ENCODE measurements at places on chromosomes 4 and X.
A peak's percentile ranks its signal among the peaks of the same experiment; 100 is the strongest.

DNA sequence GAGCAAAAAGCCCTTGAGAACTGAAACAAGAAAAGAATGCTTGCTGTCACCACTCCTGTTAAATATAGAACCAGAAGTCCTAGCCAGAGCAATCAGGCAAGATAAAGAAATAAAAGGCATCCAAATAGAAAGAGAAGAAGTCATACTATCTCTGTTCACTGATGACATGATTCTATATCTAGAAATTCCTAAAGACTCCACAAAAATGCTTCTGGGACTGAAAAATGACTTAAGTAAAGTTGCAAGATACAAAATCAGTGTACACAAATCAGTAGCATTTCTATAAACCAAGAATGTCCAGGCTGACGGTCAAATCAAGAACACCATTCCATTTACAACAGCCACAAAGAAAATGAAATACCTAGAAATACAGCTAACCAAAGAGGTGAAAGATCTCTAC is 552.7 kb upstream of the SLIT2 start:
- no peaks in the 10 kb centered on the region for H3K27me3 ChIP-seq
- H3K4me1 ChIP-seq = no peaks in the 10 kb centered on the region
- H3K27ac ChIP-seq = no peak overlapping the region
- no peaks in the 10 kb centered on the region for H3K36me3 ChIP-seq
- DNase-seq = no peak

DNA sequence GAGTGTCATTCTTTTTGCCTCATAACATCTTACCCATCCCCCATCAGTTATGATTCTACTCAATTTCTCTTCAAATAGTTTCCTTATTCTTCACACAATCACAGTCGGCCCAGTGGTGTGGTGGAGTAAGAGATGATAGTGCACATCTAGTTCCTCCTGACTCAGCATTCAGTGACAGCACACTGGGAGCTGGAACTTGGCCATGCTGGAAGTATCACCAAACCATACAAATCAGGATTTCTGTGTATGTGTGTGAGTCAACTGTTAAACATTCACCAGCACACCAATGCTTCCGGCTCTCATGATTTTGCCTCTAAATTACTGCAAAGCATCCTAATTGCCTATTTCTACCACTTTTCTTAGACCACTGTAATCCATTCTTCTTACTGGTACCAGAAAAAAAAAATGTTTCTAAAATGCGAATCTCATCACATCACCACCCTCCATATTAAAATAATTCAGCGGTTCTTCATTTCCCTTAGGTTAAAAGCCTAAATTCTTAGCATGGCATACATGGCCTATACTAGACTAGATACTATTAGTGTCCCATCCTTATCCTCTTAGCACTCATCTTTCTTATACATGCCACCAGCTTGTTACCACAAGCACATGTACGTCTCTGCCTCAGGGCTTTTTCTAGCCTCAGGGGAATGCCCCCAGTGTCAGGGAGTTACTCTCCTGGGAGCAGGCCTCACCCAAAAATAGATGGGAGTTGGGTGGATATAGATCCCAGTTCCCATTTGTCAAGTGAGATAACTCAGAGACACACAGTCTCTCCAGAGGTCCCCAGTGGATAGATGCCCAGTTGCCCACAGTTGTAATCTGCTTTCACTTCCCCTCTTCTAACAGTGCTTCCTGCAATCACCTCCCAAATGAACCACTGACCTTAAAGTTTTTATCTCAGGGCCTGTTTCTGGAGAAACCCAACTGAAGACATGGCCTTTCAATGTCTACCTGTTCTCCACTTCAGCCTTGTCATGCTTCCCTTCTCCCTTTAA is 49.2 kb upstream of the DDX53 start:
- H3K36me3 ChIP-seq = no peaks in the 10 kb centered on the region
- no peak overlapping the region for H3K4me3 ChIP-seq
- no peaks in the 10 kb centered on the region for H3K27me3 ChIP-seq
- H3K4me1 ChIP-seq = no peaks in the 10 kb centered on the region
- DNase-seq = no peak
- H3K27ac ChIP-seq = no peak overlapping the region

DNA sequence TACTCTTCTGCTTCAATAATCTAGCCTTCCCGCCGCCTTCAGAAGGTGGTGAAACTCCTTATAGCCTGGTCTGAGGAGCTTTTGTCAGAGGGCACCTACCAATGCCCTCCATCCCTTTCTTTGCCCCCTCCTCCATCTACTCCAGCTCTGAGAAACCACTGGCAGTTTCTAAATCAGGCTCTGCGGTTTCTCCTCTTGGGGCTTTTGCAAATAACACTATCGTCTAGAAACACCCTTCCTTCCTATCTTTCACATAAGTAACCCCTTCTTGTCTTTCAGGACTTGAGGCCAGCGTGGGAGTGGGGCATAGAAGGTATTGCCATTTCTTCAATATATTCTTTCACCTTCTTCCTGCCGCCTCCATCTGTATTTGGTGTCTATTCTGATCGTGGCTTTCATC is 1.2 kb upstream of the EFHC2 start:
- no peaks in the 10 kb centered on the region for H3K36me3 ChIP-seq
- peak overlapping the region; percentile 86 for H3K27ac ChIP-seq
- H3K4me1 ChIP-seq = peaks cover 20% of the 10 kb centered on the region
- DNase-seq = peak; percentile 64
- H3K27me3 ChIP-seq = no peaks in the 10 kb centered on the region

GRCh38 chr4:110508827-110509710 is 33.1 kb downstream of the ENPEP start:
- H3K27me3 ChIP-seq = peaks cover 2% of the 10 kb centered on the region
- no peaks in the 10 kb centered on the region for H3K4me1 ChIP-seq
- no peak for DNase-seq
- H3K27ac ChIP-seq = no peak overlapping the region
- no peak overlapping the region for H3K4me3 ChIP-seq
- H3K36me3 ChIP-seq = no peaks in the 10 kb centered on the region

- H3K4me3 ChIP-seq = no peak overlapping the region
- H3K27me3 ChIP-seq = peaks cover 10% of the 10 kb centered on the region
- no peaks in the 10 kb centered on the region for H3K4me1 ChIP-seq
- DNase-seq = no peak
Measured at GRCh38 chrX:119251386-119251785, 15.3 kb downstream of the PGRMC1 start.

DNA sequence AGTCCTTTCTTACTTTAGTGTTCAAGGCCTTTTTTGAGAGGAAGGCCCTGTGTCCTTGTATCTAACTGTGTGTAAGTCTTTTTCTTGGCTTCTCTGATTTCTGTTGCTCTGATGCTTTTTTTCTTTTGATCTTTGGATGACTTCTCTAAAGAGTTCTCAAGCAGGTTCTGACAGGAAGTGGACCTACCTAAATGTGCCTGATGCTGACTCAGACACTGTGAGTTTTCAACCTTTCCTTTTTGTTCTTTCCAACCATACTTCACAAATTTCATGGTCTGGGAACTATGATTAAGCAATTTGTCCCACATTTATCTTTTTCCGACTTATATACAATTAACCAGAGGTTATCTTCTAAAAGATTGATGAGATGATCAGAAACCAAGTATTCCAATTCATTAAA is 96.5 kb downstream of the SYTL5 start:
- no peak overlapping the region for H3K4me3 ChIP-seq
- peaks cover 4% of the 10 kb centered on the region for H3K27me3 ChIP-seq
- H3K4me1 ChIP-seq = peaks cover 4% of the 10 kb centered on the region
- no peak overlapping the region for H3K27ac ChIP-seq
- H3K36me3 ChIP-seq = no peaks in the 10 kb centered on the region

- H3K4me3 ChIP-seq = no peak overlapping the region
- H3K27ac ChIP-seq = no peak overlapping the region
- H3K4me1 ChIP-seq = no peaks in the 10 kb centered on the region
- DNase-seq = no peak
- H3K36me3 ChIP-seq = no peaks in the 10 kb centered on the region
Measured at GRCh38 chr4:133982533-133983224, 218.9 kb downstream of the PABPC4L start.

DNA sequence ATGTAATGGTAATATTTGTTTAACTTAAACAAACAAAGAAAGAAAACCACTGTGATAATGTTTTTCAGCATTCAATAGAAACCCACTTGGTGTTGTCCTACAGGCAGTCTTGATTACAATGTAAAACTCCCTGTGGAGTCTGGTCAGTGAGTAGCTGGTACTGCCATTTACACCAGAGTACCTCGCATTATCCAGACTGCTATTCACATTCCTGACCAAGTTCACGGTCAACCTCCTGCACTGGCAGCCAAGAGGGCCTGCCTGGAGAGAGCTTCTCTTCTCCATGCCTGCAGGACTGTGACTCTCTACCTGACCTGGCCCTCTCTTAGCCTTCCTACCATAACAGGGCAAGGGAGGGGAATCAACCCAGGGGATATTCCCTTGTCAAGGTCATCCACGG is 2.9 kb upstream of the LONRF3 start:
- no peaks in the 10 kb centered on the region for H3K36me3 ChIP-seq
- H3K4me1 ChIP-seq = peaks cover 12% of the 10 kb centered on the region
- H3K27ac ChIP-seq = no peak overlapping the region

GRCh38 chr4:121155893-121156292 is 8.2 kb downstream of the TNIP3 start:
- H3K27me3 ChIP-seq = no peaks in the 10 kb centered on the region
- H3K27ac ChIP-seq = peak overlapping the region; percentile 57
- H3K4me1 ChIP-seq = peaks cover 29% of the 10 kb centered on the region
- H3K36me3 ChIP-seq = no peaks in the 10 kb centered on the region

GRCh38 chr4:7807351-7807921 is 132.2 kb downstream of the AFAP1 start:
- H3K4me3 ChIP-seq = no peak overlapping the region
- DNase-seq = no peak
- H3K27ac ChIP-seq = no peak overlapping the region

DNA sequence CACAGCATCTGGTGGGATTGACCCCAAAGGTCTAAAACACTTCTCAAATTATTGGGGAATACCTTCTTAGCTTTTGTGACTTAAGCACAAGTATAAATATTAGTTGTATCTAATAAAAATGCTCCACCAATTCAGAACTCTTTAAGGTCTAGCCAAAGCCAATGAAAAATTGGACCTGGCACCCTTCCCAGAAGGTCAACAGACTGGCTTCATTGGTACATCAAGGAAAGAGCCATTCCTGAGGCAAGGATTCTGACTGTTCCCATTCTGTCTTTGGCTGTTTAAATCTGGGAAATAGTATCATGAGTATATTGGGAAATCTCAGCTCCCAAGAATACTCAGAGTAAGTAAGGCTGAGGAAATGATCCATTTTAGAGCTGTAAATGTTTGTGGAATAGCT is 153.0 kb upstream of the TRPC5 start:
- no peak overlapping the region for H3K4me3 ChIP-seq
- H3K27ac ChIP-seq = no peak overlapping the region
- no peaks in the 10 kb centered on the region for H3K4me1 ChIP-seq
- no peaks in the 10 kb centered on the region for H3K36me3 ChIP-seq
- DNase-seq = no peak

DNA sequence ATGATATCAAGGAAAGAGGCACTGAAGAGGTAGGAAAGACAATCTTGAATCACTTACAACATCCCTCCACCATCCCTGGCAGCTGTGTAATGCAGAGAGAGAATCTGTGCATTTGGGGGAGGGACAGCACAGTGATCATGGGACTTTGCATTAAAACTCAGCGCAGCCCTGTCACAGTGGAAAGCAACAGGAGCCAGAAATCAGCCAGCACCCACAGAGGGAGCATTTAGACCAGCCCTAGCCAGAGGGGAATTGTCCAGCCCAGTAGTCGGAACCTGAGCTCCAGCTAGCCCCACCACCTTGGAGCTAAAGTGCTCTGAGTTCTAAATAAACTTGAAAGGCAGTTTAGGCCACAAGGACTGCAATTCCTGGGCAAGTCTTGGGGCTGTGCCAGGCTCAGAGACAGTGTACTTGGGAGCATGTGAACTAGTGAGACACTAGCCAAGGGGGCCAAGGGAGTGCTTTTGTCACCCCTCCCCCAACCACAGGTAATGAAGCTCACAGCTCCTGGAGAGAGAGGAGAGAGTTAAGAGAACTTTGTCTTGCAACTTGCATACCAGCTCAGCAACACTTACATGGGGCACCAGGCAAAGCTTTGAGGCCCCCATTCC is 83.9 kb upstream of the FAM241A start:
- H3K27ac ChIP-seq = no peak overlapping the region
- H3K27me3 ChIP-seq = peaks cover 15% of the 10 kb centered on the region
- no peaks in the 10 kb centered on the region for H3K36me3 ChIP-seq
- no peaks in the 10 kb centered on the region for H3K4me1 ChIP-seq

- H3K4me1 ChIP-seq = peaks cover 4% of the 10 kb centered on the region
- H3K27me3 ChIP-seq = peaks cover 13% of the 10 kb centered on the region
- DNase-seq = no peak
Measured at GRCh38 chr4:177251237-177251636, 58.4 kb upstream of the NEIL3 start.

GRCh38 chr4:8346838-8347605 is 77.5 kb downstream of the HTRA3 start:
- no peaks in the 10 kb centered on the region for H3K36me3 ChIP-seq
- H3K27me3 ChIP-seq = no peaks in the 10 kb centered on the region
- H3K4me1 ChIP-seq = no peaks in the 10 kb centered on the region
- no peak overlapping the region for H3K4me3 ChIP-seq

- H3K27ac ChIP-seq = no peak overlapping the region
- H3K4me3 ChIP-seq = no peak overlapping the region
- H3K4me1 ChIP-seq = peaks cover 8% of the 10 kb centered on the region
- no peaks in the 10 kb centered on the region for H3K36me3 ChIP-seq
- H3K27me3 ChIP-seq = peaks cover 8% of the 10 kb centered on the region
- DNase-seq = no peak
Measured at GRCh38 chr4:72314869-72315268, 254.2 kb downstream of the ADAMTS3 start.

DNA sequence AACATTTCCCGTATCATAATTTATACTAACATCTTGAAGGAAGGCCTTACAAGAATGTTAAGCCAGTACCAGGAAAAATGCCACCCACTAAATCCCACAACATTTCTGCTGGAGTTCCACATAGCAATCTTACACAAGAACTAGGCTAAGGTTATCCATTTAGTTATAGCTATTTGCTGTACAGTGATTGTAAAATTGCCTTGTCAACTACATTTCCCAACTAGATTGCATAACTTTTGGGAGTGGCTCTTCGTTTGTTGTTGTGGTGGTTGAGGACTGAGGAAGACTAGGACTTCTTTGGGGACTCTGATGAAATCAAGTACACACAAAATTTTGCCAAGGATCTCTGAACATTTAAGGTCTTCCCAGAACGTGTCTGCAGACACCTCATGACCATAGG is 8.0 kb downstream of the IBSP start:
- no peak for DNase-seq
- no peak overlapping the region for H3K4me3 ChIP-seq
- H3K4me1 ChIP-seq = no peaks in the 10 kb centered on the region
- no peak overlapping the region for H3K27ac ChIP-seq
- peaks cover 3% of the 10 kb centered on the region for H3K27me3 ChIP-seq

GRCh38 chrX:48631376-48632090 is 34.2 kb downstream of the WDR13 start:
- H3K4me1 ChIP-seq = peaks cover 4% of the 10 kb centered on the region
- peaks cover 5% of the 10 kb centered on the region for H3K27me3 ChIP-seq
- no peak overlapping the region for H3K4me3 ChIP-seq
- H3K27ac ChIP-seq = no peak overlapping the region
- H3K36me3 ChIP-seq = no peaks in the 10 kb centered on the region
- peak; percentile 64 for DNase-seq

GRCh38 chr4:145071560-145071959 is 26.4 kb downstream of the ANAPC10 start:
- peaks cover 6% of the 10 kb centered on the region for H3K4me1 ChIP-seq
- H3K27ac ChIP-seq = peak overlapping the region; percentile 16
- H3K27me3 ChIP-seq = no peaks in the 10 kb centered on the region
- DNase-seq = no peak
- H3K36me3 ChIP-seq = peaks cover 5% of the 10 kb centered on the region

GRCh38 chr4:89243733-89244252 is 63.8 kb downstream of the GPRIN3 start:
- no peak for DNase-seq
- H3K27me3 ChIP-seq = no peaks in the 10 kb centered on the region
- peaks cover 24% of the 10 kb centered on the region for H3K4me1 ChIP-seq
- peak overlapping the region; percentile 60 for H3K4me3 ChIP-seq
